ENCODE measurements at places on chromosomes 3 and 15. TPM values are rescaled to one million over a fixed set of nuclear protein-coding genes. Genes with fewer than 3 reads are reported as not detected.

Gene FAM107A
- total RNA-seq, result not detected

Gene SLC24A5
- not detected for total RNA-seq

Gene SLITRK3
- 0.81 TPM for total RNA-seq

DNA sequence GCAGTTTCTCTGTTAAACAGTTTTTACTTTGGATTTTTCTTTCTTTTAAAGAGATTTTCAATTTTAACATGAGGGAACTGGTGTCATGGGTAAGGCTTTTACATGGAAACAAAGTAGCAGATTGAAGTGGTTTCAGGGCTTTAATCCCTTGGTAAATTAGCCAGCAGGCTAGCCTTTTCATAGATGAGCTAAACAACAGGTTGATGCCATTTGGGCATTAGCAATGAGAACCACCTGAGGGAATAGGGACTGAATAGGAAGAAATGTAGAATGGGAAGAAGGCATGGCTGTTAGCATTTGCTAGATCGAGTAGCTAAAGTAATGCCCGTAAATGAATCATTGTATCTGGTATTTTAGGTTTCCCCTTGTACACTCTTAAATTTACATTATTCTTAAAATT is 165.5 kb upstream of the MLF1 start:
- DNase-seq, result no peak

DNA sequence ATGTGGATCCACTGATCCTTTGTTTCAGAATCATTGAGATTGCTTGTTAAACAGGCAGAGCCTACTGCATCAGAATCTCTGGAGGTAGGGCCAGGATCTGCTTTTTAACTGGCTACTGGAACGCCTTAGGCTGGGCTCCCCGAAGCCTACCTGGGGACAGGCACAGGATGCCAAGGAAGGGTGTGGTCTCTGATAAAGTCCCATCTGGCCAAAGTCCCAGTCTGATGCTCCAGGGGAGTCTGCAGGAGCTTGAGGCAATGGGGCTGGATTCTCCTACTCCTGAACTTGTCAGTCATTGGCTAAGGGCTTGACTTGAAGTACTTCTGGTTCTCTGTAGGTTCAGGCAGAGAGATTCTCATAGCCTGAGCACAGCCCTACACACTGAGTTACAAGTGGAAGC is 22.4 kb upstream of the CCK start:
- DNase-seq, result no peak

All from mesothelial cell of epicardium (in vitro differentiated cells).